ENCODE measurements at places on chromosomes 3 and 15.
A peak's percentile ranks its signal among the peaks of the same experiment; 100 is the strongest.

- no peak for DNase-seq
These were observed 23.9 kb downstream of the NIT2 start for GRCh38 chr3:100358413-100358812.

GRCh38 chr3:128855569-128855968 lies 23.9 kb upstream of the ACAD9 start:
- DNase-seq: no peak

DNA sequence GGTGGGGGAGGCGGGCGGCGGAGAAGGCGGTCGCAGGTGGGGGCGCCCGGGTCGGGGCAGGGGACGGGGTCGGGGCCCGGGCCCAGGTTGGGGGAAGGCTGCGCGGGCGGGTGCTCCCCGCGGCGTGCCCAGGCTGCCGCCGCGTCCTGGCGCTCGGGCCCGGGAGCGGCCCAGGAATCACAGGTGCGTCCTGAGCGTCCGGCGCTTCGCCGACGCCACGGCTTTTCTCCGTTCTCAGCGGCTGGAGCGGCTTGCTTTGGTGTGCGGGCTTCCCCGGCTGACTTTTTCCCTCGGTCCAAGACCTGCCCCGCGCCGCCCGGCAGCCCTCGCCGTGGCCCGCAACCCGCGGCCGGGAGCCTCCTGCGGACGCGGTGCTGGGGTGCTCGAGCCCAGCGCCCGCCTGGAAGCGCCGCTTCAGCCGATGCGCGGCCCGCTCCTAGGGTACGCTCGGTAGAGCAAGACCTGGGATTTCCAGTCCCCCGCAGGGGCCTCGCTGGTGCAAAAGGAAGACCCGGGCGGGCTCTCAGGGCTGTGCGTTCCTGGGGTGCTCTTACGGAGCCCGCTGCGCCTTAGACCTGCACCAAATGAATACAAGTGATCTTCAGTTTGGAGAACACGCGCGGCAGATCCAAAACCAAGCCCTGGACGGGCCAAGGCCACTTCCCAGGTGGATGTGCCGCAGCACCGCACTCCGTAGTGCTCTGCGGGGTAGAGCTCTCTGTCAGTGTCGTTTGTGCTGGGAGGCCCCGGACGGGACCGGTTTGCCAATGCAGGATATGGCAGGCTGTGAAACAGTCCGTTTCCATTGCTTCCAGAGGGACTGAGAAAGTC lies 639 bp downstream of the NIPA1 start:
- peak; percentile 48 for DNase-seq

DNA sequence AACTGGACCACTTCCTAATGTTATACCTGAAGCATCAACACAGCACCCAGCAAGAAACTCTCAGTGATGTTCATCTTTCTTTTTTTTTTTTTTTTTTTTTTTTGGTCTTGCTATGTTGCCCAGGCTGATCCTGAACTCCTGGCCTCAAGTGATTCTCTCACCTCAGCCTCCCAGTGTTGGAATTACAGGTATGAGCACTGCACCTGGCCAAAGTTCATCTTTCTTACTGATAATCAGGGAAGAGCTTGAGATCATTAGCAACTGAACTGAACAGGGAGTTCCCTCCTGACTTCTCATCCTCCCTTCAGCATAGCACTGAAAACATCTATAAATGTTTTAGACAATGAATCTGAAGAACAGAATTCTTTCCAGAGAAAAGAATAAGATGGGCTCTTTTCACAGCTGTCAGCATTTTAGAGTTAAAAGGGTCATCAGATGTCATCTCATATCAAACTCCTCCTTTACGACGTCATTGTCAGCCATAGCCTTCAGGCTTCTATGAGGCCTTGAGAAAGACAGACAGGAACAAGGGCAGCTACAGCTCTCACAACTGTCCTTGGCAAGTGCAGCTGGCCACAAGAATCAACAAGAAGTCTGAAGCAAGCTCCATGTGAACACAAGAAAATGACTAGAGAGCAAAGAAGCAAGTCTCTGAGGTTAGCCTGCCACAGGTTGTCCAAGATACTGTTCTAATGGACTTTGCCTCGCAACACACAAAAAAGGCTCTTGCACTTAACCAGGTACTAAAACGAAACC lies 33.8 kb downstream of the SCAP start:
- no peak for DNase-seq

- no peak for DNase-seq
These were observed 275.0 kb upstream of the CHRM5 start for GRCh38 chr15:33693166-33693800.

DNA sequence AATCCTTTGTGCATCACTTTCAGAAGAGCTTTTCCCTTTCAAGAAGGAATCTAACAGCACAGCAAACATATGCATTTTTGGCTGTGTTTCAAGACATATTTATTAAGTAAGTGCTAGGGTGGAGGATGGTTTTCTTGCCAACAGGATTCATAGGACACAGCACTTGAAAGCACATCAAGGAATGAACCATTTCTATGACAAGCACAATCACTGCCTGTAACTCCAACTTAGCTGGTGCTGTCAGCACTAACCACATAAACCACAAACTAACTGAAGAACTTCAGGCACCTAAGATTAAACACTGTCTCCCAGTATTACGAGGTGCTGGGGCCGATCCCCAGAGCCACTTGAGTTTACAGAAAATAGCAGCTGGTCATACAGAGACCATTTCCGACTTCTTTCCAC lies 35.4 kb upstream of the SPRED1 start:
- DNase-seq: no peak

DNA sequence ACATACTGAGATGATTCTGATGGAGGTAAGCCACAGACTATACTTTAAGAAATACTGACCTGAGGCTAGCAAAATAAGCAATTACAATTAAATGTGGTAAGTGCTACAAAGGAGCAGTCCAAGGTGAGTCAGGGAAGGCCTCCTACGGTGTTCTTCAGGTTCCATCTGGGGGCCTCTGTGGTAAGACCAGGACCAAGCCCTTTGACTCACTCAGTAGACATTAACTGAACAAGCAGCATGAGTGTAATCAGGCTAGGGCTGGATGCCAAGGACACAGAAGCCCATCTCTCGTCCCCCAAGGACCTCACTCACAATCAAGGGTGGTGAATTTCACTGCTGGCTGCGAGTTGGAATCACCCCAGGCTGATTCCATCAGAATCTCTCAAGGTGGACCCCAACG lies 37.3 kb downstream of the DZIP1L start:
- DNase-seq: no peak

GRCh38 chr3:33932010-33932764 lies 133.8 kb downstream of the PDCD6IP start:
- no peak for DNase-seq

DNA sequence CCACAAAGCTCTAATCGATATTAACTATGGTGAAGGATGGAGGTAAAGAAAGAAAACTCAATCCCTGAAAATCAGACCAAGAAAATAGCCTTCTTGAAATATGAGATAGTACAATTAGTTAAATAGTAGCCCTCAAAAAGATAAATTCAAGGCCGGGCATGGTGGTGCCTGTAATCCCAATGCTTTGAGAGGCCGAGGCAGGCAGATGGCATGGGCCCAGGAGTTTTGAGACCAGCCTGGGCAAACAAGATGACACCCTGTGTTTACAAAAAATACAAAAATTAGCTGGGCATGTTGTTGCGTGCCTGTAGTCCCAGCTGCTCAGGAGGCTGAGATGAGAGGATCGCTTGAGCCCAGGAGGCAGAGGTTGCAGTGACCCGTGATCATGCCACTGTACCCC lies 31.6 kb upstream of the CEP152 start:
- no peak for DNase-seq

GRCh38 chr3:14110699-14111098 lies 14.0 kb downstream of the CHCHD4 start:
- DNase-seq: no peak

DNA sequence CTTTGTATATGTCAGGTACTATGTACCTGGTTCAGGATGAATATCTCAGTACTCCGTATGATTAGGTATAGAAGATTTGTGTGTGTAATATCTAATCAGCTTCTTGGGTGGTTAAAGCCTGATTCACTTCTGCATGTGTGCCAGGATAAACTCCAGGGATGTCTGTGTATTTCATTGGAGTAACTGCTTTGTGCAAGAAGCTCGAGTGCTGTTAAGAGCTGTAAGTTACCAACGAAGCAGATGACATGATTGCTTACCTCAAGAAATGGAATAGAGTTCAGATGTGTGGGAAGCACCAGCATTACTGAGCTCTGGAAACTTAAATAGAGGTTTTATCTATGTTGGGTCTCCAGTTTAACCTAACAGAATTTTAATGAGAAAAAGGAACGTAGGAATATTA lies 23.7 kb downstream of the FAM98B start:
- DNase-seq: no peak

GRCh38 chr3:187014417-187014864 lies 84.1 kb downstream of the ST6GAL1 start:
- DNase-seq: peak; percentile 15

DNA sequence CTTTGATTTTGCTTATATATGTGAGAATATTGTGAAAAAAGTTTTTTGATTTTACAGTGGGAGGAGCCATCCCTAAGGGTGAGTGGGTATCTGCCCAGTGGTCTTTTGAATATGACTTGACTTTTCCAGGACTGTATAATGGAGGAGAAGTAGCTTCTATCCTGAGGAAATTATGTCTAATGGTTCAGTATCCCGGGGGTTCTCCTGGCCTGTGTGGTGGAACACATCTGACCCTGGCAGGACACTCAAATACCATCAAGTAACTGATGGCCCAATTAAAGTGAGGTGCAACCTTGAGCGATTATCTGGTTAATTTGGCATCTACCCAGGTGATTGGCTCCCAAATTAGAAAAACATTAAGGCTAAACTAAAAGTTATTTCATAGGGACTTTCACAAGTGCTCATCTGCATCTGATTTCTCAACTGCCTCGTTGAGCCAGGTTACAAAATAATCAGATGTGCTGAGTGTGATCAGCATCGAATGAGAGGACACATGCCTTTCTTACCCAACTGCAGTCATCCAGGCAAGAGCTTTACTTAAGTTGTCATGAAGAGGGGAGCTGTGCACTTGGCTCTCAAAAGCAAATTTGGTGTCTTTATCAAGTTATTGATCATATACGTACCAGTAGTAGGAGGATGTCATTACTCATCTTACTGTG lies 201.4 kb downstream of the IL5RA start:
- DNase-seq: no peak

GRCh38 chr3:13794322-13794721 lies 85.5 kb downstream of the WNT7A start:
- no peak for DNase-seq

- no peak for DNase-seq
These were observed 83.2 kb downstream of the MEIS2 start for GRCh38 chr15:37017031-37017625.

DNA sequence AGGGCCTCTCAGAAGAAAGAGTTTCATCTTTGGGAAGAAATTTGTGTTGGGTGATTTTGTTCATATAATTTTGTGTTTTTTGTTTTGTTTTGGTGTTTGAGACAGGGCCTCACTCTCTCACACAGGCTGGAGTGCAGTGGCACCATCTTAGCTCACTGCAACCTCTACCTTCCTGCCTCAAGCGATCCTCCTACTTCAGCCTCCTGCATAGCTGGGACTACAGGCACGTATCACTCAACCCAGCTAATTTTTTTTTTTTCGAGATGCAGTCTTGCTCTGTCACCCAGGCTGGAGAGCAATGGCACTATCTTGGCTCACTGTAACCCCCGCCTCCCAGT lies 29.0 kb upstream of the PIK3CB start:
- DNase-seq: no peak

GRCh38 chr3:172071780-172072330 lies 32.5 kb downstream of the FNDC3B start:
- DNase-seq: no peak

DNA sequence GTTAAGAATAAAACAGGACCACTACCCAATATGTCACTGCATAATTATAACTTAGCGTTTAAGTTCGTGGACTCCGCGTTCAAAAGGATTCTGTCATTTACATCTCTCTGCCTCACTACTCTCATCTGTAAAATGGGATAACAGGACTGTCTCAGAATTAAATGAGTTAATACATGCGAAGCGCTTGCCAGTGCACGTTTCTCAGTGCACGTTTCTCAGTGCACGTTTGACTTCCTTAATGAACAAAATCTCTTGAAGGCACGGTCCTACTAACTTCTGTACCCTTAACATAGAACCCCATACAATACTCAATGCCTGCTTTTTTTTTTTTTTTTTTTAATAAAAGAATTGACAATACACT lies 499 bp downstream of the RABL3 start:
- no peak for DNase-seq

DNA sequence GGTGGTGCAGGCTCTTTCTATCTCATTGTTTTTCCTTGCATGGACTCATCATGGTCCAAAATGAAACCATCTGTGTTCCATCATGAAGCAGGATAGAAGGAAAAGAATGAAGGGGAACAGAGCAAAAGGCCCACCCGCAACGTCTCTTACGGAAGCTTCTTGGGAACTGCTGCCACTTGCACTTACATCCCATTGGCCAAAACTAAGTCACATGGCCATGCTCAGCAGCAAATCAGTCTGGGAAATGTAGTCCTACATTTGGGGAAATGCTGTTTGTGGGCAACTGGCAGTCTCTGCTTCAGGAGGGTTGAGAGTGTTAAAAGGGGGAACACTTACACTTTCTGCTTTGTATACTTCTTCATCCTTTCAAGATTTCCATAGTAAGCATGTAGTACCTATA lies 191.6 kb downstream of the SV2B start:
- DNase-seq: no peak

DNA sequence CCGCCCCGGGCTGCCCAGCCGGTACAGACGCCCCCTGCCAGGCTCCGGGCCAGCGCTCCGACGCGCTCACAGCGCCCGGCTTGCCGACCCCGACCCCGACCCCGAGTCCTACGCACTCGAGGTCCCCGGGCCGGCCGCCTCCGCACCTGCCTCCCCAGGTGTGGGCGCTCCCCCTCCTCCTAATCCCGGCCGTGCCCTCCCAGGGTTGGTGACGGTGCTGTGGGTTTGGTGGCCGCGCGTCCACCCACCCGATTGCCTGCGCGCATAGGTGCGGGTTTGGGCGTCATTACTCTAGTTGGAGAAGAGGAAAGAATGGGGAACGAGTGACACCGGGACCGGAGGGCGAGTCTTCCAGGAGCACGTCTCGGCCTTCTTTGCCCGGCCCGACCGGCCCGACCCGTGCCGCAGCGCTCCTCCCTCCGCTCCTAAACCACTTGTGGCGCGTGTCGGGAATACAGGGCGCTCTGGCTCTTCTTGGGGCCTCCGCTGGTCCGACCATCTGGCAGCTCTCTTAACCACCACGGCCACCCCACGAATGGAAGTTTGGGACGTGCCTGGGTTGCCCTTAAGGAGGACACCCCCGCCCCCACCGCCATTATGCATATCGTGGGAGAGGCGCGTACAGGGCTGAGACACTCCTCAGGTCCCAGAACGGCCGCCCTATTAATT lies 810 bp upstream of the THRB start:
- DNase-seq: no peak

DNA sequence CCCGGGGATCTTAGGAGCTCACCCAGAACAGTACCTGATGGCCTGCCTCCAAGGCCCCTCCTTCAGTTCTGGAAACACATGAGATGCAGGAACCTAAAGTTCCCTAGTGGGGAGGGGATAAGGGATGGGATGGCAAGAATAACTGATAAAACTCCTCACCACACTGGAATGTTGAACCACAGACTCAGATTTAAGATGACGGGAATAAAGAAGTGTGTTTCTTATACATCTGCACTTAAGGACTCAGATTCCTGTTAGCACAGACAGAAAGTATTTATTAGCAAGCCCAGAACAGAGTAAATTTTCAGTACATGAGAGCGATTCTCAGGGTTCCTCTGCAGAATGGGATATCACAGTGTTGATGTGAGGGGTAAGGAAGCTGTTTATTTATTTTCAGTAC lies 245.2 kb downstream of the TLE3 start:
- DNase-seq: no peak

- DNase-seq: no peak
These were observed 45.6 kb upstream of the FSTL1 start for GRCh38 chr3:120496278-120497002.

GRCh38 chr15:92612891-92613290 lies 42.7 kb downstream of the FAM174B start:
- no peak for DNase-seq

All from activated T-cell treated with anti-CD3 and anti-CD28 coated beads, Interleukin-2, amount 50 U/mL, for 48 hours (primary cell).